A549 treated with GW870086 at 1 μM for 4 hours (cell line): ENCODE measurements at places on chromosomes 4 and X. TPM values are rescaled to one million over a fixed set of nuclear protein-coding genes. Genes with fewer than 3 reads are reported as not detected.

Gene IL15
- 10.6 to 14.7 TPM (median 12.0 TPM) in 5 replicates for total RNA-seq

Gene GPR82
- total RNA-seq = not detected in 5 replicates

Gene GLRA3
- total RNA-seq = not detected in 5 replicates

Gene MAGEA4
- total RNA-seq = not detected in 5 replicates

Gene CD38
- total RNA-seq = 10.7 to 16.7 TPM (median 13.9 TPM) in 5 replicates

Gene AMTN
- total RNA-seq = not detected in 5 replicates

Gene SLITRK2
- total RNA-seq = not detected in 5 replicates

Gene SPARCL1
- not detected in 5 replicates for total RNA-seq

Gene C4orf50
- total RNA-seq = not detected in 5 replicates

Gene STK26
- total RNA-seq = 8.9 to 11.3 TPM (median 10.4 TPM) in 5 replicates

Gene SLC9B1
- 0.16 to 0.28 TPM in 2 of 5 replicates, not detected in the others for total RNA-seq

Gene TREX2
- total RNA-seq = 1.1 to 1.7 TPM (median 1.2 TPM) in 5 replicates

Gene FAM199X
- 12.0 to 22.2 TPM (median 18.2 TPM) in 5 replicates for total RNA-seq

Gene SPANXN1
- total RNA-seq = not detected in 5 replicates

Gene GLRA2
- total RNA-seq = not detected in 5 replicates

Gene LRIT3
- total RNA-seq = 0.06 TPM in 1 of 5 replicates, not detected in the others
